NCI-H1436 treated with DMSO at 0.1 percent for 48 hours (cell line): ENCODE measurements at places on chromosomes 2 and 18.

DNA sequence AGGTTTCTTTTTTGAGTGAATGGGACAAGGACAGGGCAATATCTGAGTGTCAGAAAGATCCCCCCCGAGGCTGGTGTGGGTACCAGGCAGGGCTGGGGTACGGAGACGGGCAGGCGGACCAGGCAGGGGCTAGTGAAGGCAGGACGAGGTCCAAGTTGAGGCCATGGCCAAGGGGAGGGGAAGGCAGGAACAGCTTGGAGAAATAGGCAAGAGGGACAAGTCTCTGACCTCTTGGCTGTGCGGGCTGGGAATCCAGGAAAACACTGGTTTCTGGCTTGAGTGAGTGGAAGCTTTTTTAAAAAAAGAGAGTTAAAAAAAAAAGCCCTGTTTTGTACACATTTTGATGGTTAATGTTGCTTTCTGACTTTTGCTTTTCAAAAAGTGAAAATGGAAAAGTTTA, 30.3 kb downstream of the ASAP2 start:
- no peak for DNase-seq

DNA sequence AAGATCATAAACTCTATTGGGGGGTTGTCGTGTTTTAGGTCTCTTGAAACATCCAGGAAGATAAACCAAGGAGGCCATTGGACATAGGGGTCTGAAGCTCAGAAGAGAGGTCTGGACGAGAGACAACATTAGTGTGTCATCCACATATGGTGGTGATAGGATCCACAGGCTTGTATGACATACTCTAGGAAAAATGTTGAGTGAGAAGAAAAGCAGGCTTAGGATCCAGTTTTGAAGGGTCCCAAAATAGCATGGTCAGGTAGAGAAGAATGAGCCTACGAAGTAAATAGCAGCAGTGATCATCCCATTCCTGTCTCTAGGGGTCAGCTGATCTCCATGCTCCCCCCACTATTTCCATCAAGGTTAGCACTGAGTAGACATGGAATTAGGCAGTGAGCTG, 166.8 kb downstream of the ANKRD30B start:
- DNase-seq: no peak

GRCh38 chr2:147530033-147530432, 314.8 kb upstream of the ACVR2A start:
- DNase-seq: no peak

DNA sequence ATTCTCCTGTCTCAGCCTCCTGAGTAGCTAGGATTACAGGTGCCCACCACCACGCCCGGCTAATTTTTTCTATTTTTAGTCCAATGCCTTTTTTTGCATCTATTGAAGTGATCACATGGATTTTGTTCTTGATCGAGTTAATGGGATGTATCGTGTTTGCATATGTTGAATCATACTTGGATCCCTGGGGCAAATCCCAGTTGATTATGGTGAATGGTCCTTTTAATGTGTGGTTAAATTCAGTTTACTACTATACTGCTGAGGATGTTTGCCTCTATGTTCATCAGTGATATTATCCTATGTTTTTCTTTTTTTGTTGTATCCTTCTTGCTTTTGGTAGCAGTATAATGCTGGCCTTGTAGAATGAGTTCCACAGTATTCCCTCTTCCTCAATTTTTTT, 8.2 kb upstream of the TTC21B start:
- DNase-seq: no peak

GRCh38 chr18:58452454-58453166, 176.3 kb downstream of the ALPK2 start:
- no peak for DNase-seq

GRCh38 chr18:6015364-6015763, 120.0 kb upstream of the TMEM200C start:
- no peak for DNase-seq
